ENCODE measurements at places on chromosomes 13 and 19.

DNA sequence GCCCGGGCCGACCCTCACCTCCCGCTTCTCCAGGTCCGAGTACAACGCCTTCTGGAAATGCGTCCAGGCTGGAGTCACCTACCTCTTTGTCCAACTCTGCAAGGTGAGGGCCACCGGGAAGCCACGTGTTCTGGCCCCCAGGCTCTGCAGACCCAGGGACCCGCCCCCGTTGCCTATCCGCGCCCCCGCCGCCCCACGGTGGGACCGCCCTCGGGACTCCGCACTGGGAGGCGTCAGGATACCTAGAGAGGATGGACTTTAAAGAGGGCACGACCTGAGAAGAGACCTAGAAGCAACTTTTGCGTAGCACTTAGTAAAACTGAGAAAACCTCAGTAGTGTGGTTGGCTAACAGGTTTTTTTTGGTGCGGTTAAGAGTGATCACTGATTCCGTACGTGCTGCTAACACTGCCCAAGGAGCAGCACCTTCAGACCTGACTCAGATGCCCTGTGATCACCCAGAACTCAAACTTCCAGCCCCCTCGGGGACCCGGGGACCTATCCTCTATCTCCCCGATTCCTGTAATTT, 492 bp downstream of the TMEM147 start:
- DNase-seq = peak; percentile 93

DNA sequence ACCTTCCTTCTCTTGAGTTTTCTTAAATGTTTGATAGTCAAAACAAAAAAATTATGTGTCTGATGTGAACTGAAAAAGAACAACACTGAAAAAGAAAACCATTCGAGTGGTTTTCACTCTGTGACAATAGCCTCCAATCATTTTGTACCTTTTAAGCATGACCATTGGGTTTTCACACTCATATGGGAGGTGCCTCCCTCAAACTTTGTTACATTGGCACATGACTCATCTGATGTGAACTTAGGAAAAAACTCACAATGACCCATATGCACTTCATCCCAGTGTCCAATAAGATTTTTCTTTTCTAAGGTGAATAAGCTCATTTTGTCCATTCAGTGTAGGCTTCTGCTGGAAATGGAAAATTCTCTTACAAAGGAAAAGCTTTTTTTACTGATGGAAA, 66.6 kb upstream of the XPO4 start:
- DNase-seq = no peak

- DNase-seq = no peak
These were observed 871.6 kb downstream of the PCDH9 start for GRCh38 chr13:66358564-66358963.

DNA sequence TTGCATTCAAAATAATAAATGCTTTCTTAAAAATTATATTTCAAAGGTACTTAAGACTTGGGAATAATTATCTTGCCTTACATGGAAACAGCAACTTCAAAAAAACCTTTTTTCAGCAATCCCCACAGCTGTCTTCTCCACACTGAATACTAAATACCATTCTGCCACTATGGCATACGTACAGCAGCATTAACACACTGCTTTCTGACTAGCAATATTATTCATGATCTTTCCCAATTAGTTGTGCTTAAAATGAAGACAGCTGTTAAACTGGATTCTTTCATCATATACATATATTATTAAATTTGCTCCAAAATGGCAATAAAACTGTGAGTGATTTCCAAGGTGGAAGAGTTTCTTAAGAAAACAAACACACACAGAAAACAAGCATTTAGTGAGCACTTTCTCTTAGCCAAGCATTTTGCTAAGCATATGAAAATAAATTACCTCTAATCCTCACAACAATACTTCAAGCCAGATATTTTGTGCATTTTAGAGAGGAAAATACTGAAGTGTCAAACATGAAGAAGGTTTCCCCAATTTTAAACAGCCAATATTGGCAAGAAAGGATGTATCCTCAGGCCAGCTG, 609.5 kb downstream of the SLITRK1 start:
- DNase-seq = no peak

- DNase-seq = peak; percentile 96
These were observed 630 bp downstream of the RNF126 start for GRCh38 chr19:662207-662961.

DNA sequence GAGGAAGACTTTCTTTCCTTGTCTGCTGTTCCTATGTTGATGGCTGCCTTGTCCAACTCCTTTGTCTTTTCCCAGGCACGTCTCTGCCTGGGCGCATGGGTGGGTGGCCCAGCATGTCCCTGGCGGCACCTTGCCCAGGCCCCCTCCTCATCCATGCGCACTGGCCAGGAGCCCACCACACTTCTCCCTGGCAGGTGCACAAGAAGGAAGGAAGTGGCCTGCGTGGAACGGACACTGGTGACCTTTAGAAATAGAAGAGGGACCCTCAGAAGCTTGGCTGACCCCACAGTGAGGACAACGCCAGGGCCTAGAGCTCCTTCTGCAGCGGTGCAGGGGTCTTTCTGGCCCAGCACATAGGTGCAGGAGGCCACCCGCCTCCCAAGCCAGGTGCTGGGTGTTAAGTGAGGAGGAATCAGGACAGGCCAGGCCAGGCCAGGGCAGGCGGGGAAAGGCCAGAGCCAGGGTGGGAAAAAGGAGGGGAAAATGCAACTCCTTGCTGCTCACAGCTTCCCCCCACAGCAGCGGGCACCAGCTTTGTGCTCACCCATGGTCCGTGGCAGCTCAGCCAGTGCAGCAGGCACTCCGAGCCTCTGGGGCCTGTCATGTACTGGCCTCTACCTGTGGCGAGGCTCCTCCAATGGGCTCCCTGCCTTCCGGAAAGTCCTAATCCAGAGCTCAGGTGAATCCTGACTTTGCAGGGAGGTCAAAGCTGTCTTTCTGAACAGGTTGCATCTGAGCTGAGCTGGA, 104.0 kb downstream of the SOX1 start:
- DNase-seq = no peak

DNA sequence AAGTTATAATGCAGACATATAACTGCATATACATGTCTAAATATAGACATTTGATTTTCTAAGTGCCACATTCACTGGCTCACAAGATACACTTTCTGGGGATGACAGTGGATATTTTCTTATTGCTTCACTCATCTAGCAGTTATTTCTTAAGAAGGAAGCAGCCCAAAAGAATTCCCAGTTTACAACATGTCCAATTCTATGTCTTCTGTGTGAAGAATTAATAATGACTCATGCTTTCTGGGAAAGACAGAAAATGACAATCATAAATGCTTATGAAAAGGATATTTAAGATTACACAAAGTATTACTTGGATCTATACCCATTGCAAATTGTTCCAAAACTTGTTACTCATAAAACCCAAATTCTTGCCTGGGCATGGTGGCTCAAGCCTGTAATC, 543.4 kb downstream of the SUCLA2 start:
- DNase-seq = peak; percentile 49

- peak; percentile 97 for DNase-seq
These were observed 4.5 kb upstream of the RAB3A start for GRCh38 chr19:18208098-18208951.

- DNase-seq = no peak
These were observed 15.3 kb downstream of the PIN1 start for GRCh38 chr19:9850235-9850959.

DNA sequence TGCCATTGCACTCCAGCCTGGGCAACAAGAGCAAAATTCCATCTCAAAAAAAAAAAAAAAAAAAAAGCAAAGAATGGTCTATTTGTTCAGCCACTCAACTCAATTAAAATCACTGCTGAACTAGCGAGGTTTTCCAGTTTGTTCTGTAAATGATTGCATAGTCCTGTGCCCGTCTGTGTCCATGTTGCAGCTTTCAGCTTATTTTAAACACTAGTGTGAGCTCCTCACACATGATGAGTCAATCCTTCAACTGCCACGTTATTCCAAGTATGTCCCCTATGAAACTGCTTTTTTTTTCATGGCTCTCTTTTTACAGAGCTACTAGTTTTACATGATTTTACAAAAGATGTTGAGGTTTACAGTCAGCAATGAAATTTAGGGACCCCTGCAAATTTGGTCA, 12.2 kb downstream of the SUGP2 start:
- DNase-seq = no peak

DNA sequence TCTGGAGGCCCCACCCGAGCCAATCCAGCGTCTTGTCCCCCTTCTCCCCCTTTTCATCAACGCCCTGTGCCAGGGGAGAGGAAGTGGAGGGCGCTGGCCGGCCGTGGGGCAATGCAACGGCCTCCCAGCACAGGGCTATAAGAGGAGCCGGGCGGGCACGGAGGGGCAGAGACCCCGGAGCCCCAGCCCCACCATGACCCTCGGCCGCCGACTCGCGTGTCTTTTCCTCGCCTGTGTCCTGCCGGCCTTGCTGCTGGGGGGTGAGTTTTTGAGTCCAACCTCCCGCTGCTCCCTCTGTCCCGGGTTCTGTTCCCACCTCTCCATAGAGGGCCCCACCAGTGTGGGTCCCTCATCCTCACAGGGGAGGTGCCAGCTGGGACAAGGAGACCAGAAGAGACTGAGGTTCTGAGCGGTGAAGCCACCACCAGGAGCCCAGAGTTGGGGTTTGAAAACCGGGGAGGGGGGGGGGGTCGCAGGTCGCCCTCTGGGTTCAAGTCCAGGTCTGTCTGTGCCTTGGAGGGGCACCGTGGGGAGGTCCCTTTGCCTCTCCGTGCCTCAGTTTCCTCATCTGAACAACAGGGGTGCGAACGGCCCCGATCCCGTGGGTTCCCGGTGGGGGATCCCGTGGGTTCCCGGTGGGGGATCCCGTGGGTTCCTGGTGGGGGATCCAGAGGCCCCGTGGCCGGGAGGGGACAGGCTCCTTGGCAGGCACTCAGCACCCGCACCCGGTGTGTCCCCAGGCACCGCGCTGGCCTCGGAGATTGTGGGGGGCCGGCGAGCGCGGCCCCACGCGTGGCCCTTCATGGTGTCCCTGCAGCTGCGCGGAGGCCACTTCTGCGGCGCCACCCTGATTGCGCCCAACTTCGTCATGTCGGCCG, at the start of gene ELANE:
TSS of gene ELANE (plus strand) at position 168 of the 878 bp plus-strand sequence. CDS start at position 194, 26 bp downstream.
- DNase-seq = no peak

- no peak for DNase-seq
These were observed 6.0 kb upstream of the TNFSF11 start for GRCh38 chr13:42567906-42568305.

- DNase-seq = no peak
These were observed 64.9 kb downstream of the MZT1 start for GRCh38 chr13:72662548-72662947.

- peak; percentile 44 for DNase-seq
These were observed 793.7 kb upstream of the ARGLU1 start for GRCh38 chr13:107361666-107362065.

DNA sequence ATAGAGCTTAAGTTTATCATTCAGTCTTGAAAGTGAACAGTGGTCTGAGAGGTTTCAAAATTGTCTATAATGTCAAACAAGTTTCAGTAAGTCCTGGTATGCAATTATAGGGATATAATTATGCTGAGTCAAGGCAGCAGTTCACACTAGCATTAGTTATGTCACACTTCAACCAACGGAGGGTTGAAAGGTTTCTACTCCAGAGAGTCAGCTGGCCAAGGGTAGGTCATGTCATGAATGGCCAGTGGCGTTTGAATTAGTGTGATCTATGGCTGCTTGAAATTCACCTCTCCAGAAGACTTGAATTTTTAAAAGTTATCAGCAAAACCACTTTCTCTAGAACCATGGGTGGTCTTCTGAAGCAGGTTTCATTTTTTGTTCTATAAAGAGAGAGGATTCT, 108.6 kb downstream of the TNFRSF19 start:
- no peak for DNase-seq

DNA sequence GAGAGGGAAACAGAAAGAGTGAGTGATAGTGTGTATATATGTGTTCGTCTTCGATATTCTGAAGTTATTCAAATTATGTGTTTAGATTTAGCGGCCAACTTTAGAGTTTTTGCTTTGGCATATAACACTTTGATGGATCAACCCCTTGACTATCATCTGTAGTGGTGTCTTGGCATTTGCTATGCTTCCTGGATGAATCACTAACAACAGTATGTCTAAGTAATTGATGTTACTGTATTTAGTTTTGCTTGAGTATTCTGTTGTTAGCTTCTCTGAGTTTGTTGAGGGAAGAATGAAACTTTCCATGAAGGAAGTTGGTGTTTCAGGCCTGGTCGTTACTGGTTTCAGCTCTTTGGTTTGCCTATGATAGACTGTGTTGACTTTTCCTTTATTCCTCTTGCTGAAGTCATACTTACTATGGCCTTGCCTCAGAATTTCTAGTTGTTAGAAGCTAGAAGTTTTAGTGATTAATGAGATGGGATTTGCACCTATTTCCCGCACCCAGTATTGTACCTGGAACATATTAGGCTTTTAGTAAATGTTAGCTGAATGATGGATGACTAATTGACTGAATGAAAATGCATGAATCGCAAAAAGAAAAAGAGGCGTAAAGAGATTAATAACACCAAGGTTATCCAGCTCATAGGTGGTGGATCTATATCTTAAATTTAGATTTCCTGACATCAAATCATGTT, 20.7 kb downstream of the NDFIP2 start:
- DNase-seq = no peak

DNA sequence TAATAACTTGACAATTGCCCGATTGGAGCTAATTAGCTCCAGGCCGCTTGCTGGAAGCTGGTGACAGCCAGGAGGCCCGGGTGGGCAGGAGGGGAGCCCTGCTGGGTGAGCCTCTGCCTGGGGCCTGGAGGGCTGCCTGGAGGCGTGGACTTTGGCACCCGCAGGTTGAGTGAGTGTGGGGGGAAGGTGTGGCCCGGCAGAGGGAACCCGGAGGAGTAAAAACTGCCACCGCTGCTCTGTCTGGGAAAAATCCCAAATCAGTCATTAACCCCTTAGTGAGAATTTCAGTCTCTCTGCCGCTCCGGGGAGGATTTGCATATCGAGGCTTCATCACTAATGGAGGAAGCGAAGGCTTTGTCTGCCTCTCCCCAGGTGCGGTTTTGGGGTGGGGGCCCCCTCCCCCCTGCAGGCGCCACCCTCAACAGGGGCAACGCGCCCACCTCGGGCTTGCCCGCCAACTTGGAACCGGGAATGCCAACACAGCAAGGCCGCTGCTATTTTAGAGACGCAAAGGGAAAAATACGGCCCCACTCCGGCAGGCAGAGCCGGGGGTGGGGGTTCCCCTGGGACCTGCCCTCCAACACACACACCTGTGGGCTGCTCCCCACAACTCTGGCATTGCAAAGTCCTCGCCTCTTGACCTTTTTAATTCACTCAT, 6.2 kb downstream of the EFNA2 start:
- DNase-seq = no peak

DNA sequence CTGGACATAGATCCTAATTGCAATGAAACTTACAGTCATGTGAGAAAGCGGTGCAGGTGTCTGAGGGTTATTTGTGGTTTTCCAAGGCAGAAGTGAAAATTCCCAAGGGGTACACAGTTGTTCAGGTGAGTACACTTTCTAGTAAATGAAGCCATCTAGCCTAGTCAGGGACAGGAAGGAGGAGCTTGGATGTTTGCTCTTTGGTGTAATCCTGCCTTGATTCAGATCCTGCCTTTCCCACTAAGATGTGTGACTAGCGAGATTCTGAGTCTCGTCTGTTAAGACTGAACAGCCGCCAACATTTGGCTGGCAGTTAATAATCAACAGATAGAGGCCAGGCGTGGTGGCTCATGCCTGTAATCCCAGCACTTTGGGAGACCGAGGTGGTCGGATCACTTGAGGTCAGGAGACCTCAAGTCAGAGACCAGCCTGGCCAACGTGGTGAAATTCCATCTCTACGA, 2.5 kb downstream of the RPS9 start:
- no peak for DNase-seq

GRCh38 chr19:35908973-35909683, 1.0 kb upstream of the TYROBP start:
- peak; percentile 51 for DNase-seq

GRCh38 chr13:111482126-111482525, 161.7 kb downstream of the TEX29 start:
- no peak for DNase-seq
